Activated naive CD8-positive, alpha-beta T cell treated with anti-CD3 and anti-CD28 coated beads, Interleukin-2, amount 50 U/mL, for 24 hours (primary cell): ENCODE measurements at places on chromosomes 4 and X.

DNA sequence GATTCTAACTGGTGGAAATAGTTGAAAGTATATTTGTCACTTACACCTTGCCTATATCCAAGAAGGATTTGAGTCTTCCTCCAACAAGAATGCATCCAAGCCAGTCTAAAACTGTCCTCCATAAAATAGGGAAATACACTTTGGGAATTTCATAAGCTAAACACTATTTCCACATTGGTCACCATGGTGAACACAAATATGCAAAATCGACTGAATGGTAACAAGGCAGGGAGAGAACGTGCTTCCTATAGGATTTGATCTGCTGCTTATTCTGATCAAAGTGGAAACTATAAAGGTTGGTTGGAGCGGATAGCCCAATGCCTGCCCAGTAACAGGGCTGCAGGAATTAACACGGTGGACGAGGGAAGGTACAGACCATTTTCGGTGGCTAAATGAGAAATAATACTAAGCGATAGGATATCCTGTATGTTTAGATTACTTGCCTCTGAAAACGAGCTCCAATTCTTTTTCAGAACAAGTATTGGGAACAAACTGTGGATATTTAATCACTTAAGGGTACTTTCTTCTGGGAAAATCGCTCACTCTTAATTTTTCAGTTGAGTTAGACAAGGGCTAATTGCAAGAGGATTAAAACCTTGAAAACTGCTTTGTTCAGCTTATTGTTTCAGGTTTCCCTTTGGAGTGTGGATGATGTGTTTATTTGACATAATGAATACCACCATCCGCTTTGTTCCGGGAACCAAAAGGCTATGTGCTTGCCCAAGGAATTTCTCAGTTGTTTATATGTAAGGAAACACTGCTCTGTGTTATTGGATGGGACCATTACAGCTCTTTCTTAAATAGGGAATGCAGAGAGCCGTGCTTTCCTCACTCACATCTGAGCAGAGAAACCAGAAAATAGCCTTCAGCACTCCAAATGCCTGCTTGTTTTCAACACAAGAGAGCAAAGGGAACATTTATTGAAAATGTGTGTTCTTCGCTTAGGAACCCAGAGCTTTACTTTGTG, 194.4 kb downstream of the CBR4 start:
- H3K4me1 ChIP-seq, result peaks cover 6% of the 10 kb centered on the region
- no peak overlapping the region for H3K27ac ChIP-seq
- H3K36me3 ChIP-seq, result no peaks in the 10 kb centered on the region
- peaks cover 34% of the 10 kb centered on the region for H3K27me3 ChIP-seq
- no peak for DNase-seq

- H3K4me3 ChIP-seq, result peak overlapping the region; percentile 38
- peak; percentile 55 for DNase-seq
- H3K27me3 ChIP-seq, result peaks cover 91% of the 10 kb centered on the region
- no peak overlapping the region for H3K27ac ChIP-seq
These were observed 24.0 kb downstream of the HAND2 start for GRCh38 chr4:173505924-173506518.

DNA sequence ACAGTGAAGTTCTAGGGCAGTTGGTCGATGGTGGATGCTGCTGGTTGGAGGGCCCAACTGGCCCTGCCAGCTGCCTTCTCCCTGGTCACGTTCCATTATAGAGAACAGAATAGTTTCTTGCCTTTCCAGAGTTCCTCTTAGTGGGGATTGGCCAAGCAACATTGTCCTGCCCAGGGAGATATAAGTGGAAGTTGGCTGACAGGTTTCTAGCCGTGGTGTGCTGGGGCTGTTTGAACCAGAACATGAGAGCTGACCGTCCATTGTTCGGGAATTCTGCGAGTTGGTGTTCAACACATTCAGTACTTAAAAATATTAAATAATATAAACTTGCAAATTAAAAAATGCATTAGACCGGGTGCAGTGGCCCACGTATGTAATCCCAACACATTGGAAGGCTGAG, 3.5 kb upstream of the AFAP1 start:
- peaks cover 40% of the 10 kb centered on the region for H3K27me3 ChIP-seq
- H3K4me1 ChIP-seq, result peaks cover 12% of the 10 kb centered on the region
- no peaks in the 10 kb centered on the region for H3K36me3 ChIP-seq
- DNase-seq, result no peak
- H3K27ac ChIP-seq, result no peak overlapping the region

DNA sequence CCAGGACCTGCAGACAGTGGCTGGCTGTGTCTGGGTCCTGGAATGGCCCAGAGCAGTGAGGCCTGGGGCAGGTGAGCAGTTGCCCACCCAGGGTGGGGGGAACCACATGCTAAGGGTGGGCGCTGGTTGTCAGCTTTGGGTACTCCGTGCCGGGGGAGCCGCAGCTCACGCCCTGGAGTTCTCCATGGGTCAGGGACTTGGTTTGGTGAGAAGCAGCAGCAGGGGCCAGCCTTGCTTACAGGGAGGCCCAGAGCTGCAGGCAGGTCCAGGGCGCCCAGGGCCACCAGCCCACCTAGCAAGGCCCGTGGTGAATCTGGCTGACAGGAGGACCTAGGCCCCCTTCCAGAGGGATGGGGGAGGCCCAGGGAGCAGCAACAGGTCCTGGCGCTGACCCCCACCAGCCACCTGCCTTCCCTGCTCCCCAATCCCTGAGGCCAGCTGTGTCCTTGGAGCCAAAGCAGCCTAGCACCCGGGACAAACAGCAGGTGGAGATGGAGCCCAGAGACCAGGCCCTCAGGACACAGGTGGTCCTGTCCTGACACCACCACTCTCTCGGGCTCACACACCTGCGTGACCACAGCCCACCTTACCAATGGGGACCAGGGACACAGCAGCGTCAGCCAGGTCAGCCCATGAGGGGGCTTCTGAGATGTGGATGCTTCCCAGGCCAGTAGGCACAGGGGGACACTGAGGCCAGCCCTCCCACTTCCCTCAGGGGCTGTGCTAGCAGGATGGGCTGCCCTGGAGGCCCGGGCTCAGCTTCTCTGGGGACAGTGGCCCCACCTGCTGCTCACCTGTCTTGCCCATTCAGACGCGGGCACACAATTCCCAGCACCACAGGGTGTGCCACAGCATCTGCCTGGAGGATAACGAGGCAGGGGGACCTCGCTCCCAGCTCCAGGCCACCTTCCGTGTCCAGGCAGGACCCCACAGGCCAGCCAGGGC, 3.5 kb downstream of the MXD4 start:
- peaks cover 3% of the 10 kb centered on the region for H3K4me1 ChIP-seq
- H3K27ac ChIP-seq, result no peak overlapping the region
- no peaks in the 10 kb centered on the region for H3K27me3 ChIP-seq
- H3K4me3 ChIP-seq, result no peak overlapping the region

DNA sequence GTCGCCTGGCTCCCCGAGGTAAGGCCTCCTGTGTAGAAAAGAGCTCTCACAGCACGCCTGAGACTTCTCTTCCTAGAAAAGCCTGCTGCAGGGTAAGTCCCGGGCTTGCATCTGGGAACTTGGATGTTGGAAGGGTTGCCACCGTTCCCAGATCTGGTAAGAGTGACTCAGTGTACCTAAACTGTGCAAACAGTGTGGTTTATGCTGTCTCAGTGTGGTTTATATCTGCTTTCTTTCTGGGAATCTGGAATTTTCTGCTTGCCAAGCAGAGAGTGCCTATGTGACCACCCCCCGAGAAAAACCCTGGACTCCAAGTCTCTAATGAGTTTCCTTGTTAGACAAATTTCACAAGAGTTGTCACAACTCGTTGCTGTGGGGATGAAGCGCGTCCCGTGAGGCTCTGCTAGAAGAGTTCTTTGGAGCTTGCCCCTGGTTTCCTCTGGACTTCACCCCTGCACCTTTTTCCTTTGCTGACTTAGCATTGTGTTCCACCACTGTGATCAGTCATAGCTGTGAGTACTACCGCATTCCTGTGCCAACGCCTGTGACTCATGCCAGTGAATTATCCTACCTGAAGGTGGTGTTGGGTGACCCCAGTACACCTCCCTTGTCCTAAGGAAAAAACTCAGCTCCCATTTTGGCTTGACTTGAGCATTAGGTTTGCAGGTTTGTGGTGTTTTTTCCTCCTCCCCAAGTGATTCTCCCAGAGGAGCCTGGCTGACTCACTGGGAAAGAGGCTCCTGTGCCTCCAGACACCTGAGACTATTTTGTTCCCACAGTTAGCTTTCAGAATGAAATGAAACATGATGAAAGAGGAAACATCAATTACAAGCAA, 14.5 kb downstream of the SLC2A9 start:
- H3K36me3 ChIP-seq, result no peaks in the 10 kb centered on the region
- no peak overlapping the region for H3K4me3 ChIP-seq
- H3K4me1 ChIP-seq, result peaks cover 47% of the 10 kb centered on the region
- H3K27ac ChIP-seq, result peak overlapping the region; percentile 32
- DNase-seq, result no peak

- peaks cover 8% of the 10 kb centered on the region for H3K36me3 ChIP-seq
- peak overlapping the region; percentile 60 for H3K27ac ChIP-seq
- peaks cover 36% of the 10 kb centered on the region for H3K4me1 ChIP-seq
- no peaks in the 10 kb centered on the region for H3K27me3 ChIP-seq
- peak overlapping the region; percentile 0 for H3K4me3 ChIP-seq
- DNase-seq, result no peak
These were observed 243.8 kb downstream of the PPP3CA start for GRCh38 chr4:101103381-101104142.

- H3K27ac ChIP-seq, result peak overlapping the region; percentile 49
- H3K4me3 ChIP-seq, result no peak overlapping the region
- H3K27me3 ChIP-seq, result no peaks in the 10 kb centered on the region
- H3K4me1 ChIP-seq, result peaks cover 25% of the 10 kb centered on the region
These were observed 142.6 kb downstream of the EGF start for GRCh38 chr4:110055158-110055768.

DNA sequence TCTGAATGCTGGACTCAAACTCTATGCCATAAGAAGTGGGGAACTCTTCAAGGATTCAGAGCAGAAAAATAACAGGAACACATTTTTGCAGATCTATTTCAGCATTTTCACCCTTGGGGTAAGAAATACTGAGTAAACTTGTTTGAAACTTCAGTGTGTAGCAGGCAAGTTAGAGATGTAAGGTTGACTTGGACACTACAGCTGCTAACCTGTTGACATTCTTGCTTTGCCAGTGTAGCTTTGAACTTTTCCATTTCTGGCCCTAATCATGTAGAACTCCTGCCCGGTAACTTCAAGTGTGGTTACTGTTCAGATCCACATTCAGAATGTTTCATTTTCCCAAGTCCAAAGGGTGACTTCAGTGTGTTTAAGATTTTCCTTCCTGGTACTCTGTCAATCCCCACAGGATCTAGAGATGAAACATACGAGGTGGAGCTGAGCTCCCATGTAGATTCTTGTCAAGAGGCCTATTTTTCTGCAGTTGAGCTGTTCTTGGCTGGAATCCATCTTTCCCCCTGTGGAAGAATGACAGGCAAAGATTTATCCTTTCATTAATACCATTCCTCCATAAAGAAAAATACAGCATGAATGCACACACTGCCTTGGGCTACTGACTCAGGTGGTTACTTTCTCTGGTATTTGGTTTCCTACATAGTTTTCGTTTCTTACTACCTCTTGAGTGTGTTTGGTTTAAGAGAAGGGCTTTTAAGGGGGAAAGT, 34.1 kb downstream of the FHDC1 start:
- no peaks in the 10 kb centered on the region for H3K36me3 ChIP-seq
- DNase-seq, result no peak
- H3K27ac ChIP-seq, result no peak overlapping the region
- H3K4me3 ChIP-seq, result no peak overlapping the region

- no peak for DNase-seq
- H3K4me1 ChIP-seq, result no peaks in the 10 kb centered on the region
- H3K4me3 ChIP-seq, result no peak overlapping the region
- H3K27me3 ChIP-seq, result peaks cover 2% of the 10 kb centered on the region
- H3K27ac ChIP-seq, result no peak overlapping the region
- no peaks in the 10 kb centered on the region for H3K36me3 ChIP-seq
These were observed 12.2 kb upstream of the ATP11C start for GRCh38 chrX:139945075-139945474.

GRCh38 chrX:10415306-10416001, 204.9 kb downstream of the MID1 start:
- H3K4me1 ChIP-seq, result no peaks in the 10 kb centered on the region
- H3K27ac ChIP-seq, result no peak overlapping the region
- H3K27me3 ChIP-seq, result no peaks in the 10 kb centered on the region
- no peak for DNase-seq
- H3K36me3 ChIP-seq, result no peaks in the 10 kb centered on the region

DNA sequence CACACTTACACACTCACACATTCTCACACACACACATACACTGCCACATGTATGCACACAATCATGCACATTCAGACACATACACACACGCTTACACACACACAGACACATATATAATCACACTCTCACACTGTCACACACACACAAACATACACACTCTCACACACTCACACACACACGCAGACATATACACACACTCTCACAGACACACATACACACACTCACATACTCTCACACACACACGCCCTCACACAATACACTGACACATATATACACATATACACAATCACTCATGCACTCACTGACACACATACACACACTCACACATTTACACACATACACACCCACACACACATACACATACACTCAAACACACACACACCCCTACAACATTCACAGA, 435.3 kb upstream of the FRG1 start:
- no peak overlapping the region for H3K4me3 ChIP-seq
- no peaks in the 10 kb centered on the region for H3K4me1 ChIP-seq
- H3K27me3 ChIP-seq, result no peaks in the 10 kb centered on the region
- no peak for DNase-seq
- H3K27ac ChIP-seq, result no peak overlapping the region

- H3K36me3 ChIP-seq, result peaks cover 9% of the 10 kb centered on the region
- no peak overlapping the region for H3K27ac ChIP-seq
- no peaks in the 10 kb centered on the region for H3K27me3 ChIP-seq
- no peaks in the 10 kb centered on the region for H3K4me1 ChIP-seq
These were observed 34.4 kb downstream of the HPF1 start for GRCh38 chr4:169723207-169723965.

- no peak overlapping the region for H3K27ac ChIP-seq
- no peaks in the 10 kb centered on the region for H3K27me3 ChIP-seq
- DNase-seq, result no peak
- H3K4me3 ChIP-seq, result no peak overlapping the region
- H3K4me1 ChIP-seq, result peaks cover 1% of the 10 kb centered on the region
- H3K36me3 ChIP-seq, result peaks cover 67% of the 10 kb centered on the region
These were observed 127.6 kb upstream of the NUDT6 start for GRCh38 chr4:123050018-123050417.

- no peak overlapping the region for H3K27ac ChIP-seq
- no peaks in the 10 kb centered on the region for H3K36me3 ChIP-seq
- H3K4me1 ChIP-seq, result peaks cover 4% of the 10 kb centered on the region
- no peak for DNase-seq
These were observed 540.5 kb upstream of the BOD1L1 start for GRCh38 chr4:14167876-14168510.

DNA sequence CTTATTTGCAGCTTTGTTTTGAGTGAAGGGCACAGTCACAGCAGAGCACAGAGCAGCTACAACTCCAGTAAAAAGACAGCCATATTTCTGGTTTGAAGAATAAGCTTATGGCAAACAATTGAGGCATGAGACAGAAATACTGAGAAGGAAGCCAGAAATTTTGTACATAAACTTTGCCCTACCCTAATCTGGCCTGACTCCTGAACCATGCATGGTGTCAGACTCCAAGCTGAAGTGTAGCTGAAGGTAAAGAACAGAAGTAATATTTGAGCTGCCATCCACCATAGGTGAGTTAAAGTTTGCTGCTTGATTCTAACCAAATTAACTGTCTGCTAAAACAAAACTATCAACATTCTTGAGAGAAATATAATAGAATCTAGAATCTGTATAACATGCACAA, 24.5 kb upstream of the TMEM192 start:
- peaks cover 2% of the 10 kb centered on the region for H3K27me3 ChIP-seq
- H3K36me3 ChIP-seq, result no peaks in the 10 kb centered on the region
- no peak overlapping the region for H3K4me3 ChIP-seq
- no peak for DNase-seq
